Type B pancreatic cell (in vitro differentiated cells): ENCODE measurements at places on chromosomes 11 and 22.

DNA sequence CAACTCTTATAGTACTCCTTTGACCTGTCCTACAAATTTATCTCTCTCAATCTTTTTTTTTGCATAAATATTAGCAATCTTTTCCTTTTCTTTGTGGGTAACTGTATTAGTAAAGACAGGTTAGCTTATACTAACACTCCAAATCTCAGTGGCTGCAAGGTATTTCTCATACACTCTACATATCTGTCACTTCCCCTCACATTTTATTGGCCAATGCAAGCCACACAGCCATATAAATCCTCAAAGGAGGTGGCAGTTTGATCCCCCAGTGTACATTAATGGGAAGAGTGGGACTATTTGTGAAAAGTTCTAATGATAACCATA lies 42.6 kb upstream of the EED start:
- DNase-seq: no peak

DNA sequence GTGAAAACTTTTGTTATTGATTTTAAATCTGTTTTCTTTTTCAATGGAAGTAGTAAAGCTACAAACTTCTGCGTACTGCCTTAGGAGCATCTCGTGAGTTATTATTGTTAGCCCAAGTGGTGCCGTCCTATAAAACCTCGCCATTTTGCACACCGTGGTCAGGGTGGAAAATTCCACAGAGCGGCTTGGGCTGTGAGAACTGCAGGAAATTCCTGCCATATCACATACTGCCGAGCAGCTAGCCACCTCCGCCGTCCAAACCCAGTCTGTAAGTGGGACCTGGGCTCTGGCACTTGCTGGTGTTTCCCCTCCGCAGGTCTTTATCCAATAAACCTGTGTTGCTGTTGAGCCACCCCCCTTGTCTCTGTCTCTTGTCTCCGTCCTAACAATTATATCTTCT lies 88.0 kb upstream of the POU2AF2 start:
- DNase-seq: no peak

DNA sequence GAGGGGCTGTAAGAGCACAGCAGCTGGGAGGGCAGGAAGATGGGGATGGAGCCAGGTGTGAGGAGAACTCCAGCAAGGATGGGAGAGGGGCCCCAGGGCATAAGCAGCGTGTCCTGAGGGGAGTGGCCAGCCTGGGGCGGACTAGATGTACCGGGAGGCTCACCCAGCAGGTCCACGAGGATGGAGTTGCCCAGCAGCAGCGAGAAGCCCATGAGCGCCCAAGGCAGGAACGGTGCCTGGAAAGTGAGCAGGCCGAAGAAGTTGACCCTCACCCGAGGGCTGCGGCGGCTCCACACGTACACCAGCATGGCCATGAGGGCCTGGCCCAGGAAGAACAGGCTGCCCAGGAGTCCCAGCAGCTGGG lies 1.3 kb downstream of the DERL3 start:
- no peak for DNase-seq

- DNase-seq: no peak
These were observed 99.3 kb downstream of the FDX1 start for GRCh38 chr11:110529043-110529442.

- no peak for DNase-seq
These were observed 1955.1 kb upstream of the RAG2 start for GRCh38 chr11:38553148-38553547.

DNA sequence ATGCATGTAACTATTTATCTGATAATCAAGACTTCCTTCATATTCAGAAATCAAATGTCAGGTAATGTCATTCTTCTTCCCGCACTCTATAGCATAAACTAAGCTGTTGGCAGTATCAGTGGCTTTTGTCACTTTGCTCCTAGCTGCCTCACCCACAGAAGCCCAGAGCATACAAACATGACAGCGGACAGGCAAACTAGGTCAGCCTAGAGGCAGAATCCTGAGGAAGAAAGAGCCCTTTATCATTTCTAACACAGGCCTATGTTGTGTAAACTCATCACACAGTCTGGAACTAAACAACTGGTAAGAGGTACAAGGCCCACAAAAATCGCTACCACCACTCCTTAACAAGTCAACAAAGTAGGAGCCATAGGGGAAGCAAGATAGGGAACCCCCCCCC lies 21.0 kb downstream of the GUCY1A2 start:
- no peak for DNase-seq

GRCh38 chr11:26244207-26244606 lies 87.7 kb upstream of the ANO3 start:
- DNase-seq: no peak

DNA sequence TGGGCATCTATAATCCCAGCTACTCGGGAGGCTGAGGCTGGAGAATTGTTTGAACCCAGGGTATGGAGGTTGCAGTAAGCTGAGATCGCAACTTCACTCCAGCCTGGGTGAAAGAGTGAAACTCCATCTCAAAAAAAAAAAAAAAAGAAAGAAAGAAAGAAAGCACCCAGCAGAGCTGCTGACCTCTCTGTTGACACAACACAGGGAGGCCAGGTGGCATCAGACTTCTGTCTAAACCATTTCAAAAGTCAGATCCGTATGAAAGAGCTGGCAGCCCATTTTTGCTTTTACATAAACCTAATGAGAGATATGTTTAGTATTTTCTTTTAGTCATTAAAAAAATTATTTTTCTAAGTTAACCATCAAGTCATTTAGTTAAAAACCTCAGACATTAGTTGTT lies 64.4 kb upstream of the RRM1 start:
- DNase-seq: no peak

DNA sequence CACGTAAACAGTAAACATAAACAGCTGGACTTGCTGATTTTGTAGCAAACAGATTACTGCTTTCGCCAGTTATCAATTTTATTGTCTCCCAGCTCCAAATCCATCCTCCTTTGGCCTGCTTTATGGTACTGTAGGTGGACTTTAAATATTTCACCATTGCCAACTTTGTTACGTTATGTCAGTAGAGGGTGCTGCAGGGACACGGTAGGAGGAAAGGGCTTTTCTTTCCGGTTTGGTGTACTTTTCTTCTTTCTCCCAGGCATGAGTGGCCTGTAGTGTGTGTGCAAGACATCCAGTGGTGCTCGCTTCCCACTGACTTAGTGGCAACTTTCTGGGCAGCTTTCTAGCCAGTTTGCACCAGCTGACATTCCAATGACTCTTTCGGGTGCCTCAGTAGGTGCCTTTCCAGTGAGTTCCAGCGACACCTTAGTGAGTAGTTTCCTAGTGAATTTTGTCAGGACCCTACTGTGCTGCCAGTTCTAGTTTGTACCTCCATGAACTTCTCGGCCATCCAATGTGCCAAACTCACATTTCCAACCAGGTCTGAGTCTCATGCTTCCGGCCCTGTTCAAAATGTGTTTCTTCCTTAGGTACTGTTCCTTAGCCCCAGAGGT lies 267.6 kb upstream of the TENM4 start:
- DNase-seq: no peak

DNA sequence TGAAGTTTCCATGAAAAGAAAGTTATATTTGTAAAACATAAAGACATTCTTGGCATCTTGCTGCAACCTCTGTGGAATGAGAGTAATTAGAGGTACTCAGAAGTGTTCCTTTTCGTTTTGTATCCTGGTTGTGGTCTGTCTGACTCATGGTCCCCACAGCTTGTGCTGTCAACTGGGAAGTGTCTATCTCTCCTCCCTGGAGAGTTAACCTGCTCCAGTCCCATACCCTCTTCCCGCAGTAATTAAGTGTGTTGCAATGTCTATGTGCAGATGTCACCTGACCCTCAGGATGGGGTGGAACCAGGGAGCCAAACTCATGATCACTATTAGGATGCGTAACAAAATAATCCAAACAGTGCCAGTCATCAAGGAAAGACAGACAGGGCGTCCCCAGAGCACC lies 23.0 kb upstream of the ZDHHC13 start:
- no peak for DNase-seq

DNA sequence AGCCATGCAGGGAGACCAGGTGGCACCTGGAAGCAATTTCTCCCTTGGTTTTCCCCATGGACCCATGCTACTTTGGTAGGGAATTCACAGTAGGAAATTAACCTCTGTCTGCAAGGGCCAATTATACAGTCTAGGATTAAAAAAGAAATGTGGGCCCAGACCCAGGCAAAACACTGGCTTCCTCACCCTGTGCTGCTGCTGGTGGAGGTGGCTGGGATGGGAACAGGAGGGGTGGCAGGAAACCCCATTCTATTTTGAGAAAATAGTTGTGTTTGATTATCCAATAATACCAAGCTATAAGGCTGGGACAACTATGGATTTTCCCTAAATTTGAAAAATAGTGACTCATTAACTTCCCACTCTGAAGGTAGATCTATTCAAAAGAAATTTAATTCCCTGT lies 417.0 kb upstream of the NARS2 start:
- DNase-seq: no peak

GRCh38 chr11:116388146-116388545 lies 384.6 kb downstream of the BUD13 start:
- DNase-seq: no peak

DNA sequence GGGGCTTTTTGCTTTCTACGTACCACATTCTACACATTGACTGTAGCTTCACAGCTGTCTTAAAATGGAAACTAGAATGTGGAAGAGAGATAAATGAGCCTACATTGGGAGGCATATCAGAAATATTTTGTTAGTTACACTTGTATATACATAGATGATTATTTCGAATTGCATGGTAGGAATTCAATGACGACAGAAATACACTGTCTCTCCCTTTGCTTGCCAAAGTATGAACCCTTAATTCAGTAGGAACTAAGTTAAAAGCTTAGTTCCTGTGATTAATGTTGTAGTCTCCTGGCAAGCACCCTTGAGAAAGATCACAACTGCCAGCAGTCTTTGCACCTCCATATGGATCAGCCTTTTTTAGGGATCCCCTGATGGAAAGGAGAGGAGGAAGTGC lies 10.1 kb downstream of the C11orf87 start:
- DNase-seq: no peak

DNA sequence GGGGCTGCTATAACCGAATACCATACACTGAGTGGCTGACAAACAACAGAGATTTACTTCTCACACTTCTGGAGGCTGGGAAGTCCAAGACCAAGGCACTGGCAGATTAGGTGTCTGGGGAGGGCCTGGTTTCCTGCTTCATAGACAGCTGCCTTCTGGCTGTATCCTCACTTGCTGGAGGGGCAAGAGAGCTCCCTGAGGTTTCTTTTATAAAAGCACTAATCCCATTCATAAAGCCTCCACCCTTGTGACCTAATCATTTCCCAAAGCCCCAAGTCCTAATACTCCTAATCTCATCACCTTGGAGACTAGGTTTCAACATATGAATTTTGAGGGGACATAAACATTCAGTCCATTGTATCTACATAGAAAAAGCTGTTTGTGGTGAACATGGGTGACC lies 131.8 kb downstream of the KIRREL3 start:
- DNase-seq: no peak

DNA sequence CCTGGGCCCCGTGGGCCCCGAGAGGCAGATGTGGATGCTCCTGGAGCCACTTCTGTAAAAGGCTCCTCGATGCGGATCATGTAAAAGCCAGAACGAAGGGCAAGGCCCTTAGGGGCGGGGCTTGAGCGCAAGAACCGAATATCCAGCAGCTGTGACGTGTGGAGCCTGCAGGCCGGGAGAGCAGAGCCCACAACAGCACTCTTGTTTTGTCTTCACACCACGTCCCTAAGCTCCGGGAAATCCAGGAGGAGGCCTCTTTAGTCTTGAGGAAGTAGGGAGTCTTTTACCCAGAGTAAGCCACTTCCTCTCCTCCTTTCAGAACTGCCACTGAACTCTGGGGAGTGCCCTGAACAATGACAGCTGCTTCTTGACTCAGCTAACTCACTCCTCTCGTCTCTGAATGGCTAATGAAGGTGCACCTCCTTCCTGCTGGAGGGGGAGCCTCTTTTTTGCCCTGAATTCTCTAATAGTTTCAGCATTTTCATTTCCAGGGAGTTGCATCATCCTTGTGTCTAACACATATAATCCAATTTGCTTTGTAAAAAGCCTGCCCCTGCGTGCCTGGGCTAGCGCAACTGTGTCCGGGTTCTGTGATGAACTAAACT lies 12.5 kb downstream of the L3MBTL2 start:
- DNase-seq: no peak

- DNase-seq: no peak
These were observed 21.2 kb downstream of the A4GALT start for GRCh38 chr22:42699281-42699975.

- DNase-seq: no peak
These were observed 19.5 kb downstream of the TXN2 start for GRCh38 chr22:36461665-36462649.

DNA sequence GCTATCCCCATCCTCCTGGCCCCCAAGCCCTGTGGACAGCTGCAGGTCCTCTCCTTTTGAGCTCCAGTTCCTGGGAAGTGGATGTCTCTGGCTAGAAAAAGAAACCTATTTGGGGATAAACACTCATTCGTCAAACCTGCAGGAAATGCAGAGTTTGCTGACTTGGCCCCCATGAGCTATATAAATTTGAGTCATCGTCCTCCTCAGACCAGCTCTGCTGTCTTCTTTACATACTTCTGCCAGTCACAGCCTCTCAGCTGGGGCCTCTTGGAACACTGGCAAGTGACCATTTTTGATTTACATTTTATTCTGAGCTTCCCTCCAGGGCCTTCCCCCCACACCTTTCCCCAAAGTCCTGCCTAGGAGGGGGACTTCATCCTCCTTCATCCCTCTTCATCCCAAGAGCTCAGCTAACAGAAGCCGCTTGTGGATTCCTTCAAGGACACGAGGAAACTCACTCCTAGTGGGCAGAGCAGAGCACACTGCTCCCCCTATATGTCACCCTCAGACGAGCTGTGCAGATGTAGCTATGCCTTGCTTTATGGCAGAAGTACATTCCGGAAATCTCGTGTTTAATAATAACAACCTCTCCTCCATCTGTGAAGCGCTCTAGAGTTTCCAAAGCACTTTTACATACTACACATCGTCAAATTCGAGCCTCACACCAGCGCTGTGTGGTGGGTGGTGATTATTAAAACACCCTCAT lies 131.8 kb downstream of the FEZ1 start:
- no peak for DNase-seq

GRCh38 chr11:104319396-104319795 lies 155.4 kb upstream of the PDGFD start:
- no peak for DNase-seq
